ENCODE measurements at places on chromosomes 16 and 17.

DNA sequence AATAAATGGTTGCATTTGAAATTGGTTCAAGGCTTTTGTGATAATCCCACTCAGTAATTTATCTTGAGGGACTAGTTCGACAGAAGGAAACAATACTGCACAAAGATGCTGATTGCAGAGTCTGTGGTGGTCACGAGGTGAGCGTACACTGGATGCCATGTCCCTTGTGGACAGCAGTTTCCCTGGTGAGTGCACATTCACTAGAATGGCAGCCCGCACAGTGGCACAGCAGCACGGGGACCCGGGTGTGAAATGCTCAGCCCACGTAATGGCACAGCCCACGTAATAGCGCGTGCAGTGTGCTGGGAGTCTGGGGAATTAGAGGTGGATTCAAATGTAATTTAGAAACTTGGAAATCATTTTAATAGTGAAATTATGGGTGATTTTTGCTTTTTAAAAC is 154.0 kb downstream of the LGALS9B start:
- no peak for DNase-seq

- no peak for DNase-seq
Observed at GRCh38 chr17:34071886-34072420, 183.1 kb upstream of the CCL2 start.

GRCh38 chr16:22318690-22319358 is 21.6 kb downstream of the POLR3E start:
- peak; percentile 47 for DNase-seq

GRCh38 chr16:85718682-85719081 is 29.9 kb upstream of the GINS2 start:
- peak; percentile 31 for DNase-seq

DNA sequence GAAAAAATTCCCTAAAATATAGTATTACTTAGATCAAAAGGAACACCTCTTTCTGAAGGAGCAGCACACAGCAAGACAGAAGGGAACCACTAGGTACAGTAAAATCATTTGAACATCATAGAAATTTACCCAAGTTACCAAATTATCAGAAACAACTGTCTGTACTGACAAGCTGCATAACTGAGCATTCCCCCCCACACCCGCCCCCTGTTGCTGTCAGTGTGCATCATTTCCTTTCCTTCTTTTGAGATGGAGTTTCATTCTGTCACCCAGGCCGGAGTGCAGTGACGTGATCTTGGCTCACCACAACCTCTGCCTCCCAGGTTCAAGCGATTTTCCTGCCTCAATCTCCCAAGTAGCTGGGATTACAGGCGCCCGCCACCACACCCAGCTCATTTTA is 120.7 kb downstream of the TRIM37 start:
- DNase-seq = no peak

DNA sequence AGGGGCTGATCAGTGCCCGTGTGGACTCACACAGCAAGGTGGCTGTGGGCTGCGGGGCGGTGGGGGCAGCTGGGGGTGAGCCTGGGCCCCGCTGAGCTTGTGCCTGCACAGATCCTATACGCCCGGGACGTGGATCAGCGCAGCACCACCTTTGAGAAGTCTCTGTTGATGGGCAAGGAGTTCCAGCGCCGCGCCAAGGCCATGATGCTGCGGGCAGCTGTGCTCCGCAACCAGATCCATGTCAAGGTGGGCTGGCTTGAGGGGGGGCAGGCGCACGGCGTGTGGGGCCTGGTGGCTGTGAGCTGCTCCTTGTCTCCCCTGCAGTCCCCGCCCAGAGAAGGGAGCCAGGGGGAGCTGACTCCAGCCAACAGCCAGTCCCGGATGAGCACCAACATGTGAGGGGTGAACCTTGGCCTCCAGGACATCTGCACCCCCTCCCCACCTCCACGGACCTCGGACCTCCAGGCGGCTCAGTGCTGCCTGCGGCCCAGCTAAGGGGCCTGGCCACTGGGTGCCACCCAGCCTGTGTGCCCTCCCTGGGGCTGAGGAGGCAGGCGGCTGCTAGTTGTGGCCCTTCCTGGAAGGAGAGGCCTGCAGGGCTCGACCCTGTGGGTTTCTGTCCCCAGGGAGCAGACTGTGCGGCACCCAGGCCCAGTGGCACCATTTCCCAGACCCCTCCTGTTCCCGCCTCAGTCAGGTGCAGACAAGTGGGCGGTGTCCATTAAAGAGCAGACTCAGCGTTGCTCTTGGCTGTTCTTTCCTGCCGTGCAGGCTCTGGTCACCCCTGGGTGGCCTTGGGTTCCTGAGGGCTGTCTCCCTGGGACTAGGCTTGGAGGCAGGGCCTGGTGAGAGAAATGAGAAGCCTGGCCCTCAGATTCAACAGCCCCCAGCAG is 5.3 kb downstream of the GPS1 start:
- no peak for DNase-seq

DNA sequence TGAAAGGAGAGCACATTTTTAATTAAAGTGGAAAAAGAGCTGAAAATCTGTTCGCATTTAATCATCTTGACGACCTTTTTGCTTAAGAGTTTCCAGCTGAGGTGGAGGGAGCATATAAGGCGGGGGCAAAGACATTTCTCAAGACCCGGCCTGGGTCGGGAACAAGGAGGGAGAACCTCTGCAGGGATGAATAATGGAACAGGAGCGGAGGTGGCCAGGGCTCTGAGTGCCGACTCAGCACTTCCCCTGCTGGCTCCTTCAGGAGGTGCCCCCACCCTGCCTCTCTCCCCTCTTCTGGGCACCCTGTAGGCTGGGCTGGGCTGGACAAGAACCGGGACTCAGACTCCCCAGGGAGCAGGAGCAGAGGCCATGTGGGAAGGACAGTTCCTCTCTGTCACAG is 7.9 kb upstream of the NGFR start:
- DNase-seq = no peak

DNA sequence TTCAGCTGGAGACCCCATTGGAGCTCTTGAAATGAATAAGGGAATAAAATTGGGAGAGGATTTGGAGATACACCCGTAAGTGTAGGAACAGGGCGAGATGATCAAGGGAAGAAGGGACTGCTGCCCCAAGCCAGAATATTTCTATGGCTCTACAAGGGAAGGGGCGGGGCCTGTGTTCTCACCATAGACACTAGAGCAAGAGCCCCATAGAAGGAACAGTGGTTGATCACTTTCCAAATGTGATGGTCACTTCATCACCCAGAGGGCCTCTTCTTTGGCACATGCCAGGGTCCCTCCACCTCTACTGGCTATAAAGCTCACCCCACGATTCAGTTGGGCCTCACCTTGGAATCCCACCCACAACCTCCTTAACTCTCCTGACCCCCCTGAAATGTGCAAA is 25.0 kb downstream of the GPRC5B start:
- no peak for DNase-seq

DNA sequence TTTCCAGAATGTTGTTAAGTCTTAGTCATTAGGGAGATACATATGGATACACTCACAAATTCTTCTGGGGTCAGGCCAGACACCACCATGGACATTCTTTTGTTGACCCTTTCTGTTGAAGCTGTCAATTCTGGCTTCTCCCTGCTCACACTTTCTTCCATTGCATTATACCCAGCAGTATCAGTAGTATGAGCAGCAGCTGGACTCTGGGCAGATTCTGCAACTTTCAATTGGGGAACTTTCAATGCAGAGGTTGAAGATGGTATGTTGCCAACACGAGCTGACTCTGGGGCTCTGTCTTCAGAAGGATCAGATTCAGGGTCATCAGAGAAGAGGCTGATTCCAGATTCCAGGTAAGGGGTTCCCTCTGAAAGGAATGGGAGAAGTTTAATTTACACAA is 45.8 kb downstream of the RND2 start:
- no peak for DNase-seq

GRCh38 chr16:57694231-57694724 is 328 bp upstream of the DRC7 start:
- DNase-seq = no peak

GRCh38 chr17:55056526-55056925 is 88.0 kb downstream of the STXBP4 start:
- no peak for DNase-seq

GRCh38 chr17:66733759-66734158 is 101.2 kb upstream of the CACNG5 start:
- no peak for DNase-seq
